ENCODE measurements at places on chromosomes 5 and 9.

- no peak for DNase-seq
Observed at GRCh38 chr5:82353522-82353921, 75.4 kb upstream of the RPS23 start.

DNA sequence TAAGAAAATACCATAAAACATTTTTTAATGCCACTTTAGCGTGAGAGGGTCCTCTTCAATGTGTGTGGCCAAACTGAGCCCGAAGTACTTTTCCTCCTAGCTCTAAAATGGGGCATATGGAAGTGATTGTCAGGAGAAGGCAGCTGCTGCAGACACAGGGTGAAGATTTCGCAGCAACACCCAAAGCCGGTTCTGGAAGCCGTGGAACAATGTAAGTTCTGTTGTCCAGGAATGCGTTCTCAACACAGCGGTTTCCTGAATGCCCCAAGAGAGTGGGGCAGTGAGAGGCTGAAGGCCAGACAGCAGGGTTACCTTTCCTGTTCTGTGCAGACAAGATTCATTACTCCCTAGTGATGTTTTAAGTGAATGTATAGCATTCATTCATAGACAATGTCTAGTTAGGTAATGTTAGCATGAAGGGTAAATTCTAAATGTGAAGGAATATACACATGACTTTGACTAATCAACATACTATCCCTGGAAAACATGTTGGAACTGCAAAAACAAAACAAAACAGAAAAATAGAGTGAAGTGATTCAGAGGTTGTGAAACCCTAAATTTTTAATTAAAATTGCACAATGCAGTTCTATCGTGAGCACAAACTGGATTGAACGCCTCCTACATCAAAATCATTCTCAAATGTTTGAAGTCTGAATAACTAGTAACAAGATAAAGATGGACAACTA lies 197.0 kb upstream of the SEMA6A start:
- no peak for DNase-seq

- DNase-seq: no peak
Observed at GRCh38 chr9:97531888-97532376, 30.5 kb downstream of the TMOD1 start.

DNA sequence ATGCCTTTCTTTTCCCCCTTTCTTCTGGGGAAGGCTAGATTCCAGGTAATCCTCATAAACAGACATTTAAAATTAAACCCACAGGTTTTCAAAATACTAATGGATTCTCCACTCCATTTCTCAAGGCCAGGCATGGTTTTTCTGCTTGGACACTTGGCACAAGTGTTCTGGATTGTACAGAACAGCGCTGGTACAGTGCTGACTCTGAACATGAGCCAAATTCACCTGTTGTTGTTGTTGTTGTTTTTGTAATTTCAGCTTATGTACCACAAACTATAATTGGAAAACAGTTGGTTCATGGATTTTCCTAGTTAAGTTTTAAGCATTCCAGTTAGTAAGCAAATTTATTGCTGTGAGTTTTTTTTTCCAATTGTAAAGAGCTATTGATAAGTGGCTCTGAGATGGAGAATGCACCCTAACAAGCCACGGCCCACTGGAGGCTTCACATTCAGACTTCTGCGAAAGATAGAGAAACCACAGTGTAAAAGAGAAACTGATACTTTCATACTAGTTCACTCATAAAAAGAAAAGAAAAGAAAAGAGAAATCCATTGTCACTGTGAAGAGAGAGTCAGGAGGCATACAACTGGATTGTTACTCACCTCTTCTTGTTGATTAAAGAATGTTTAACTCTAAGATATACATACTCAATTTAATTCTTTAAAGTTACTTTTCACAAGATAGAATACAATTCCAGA lies 16.2 kb upstream of the ITGA1 start:
- DNase-seq: no peak

All from GM04504 (cell line).